ENCODE measurements at places on chromosomes 4 and X. TPM values are rescaled to one million over a fixed set of nuclear protein-coding genes. Genes with fewer than 3 reads are reported as not detected.

SATL1 gene
- total RNA-seq, result 0.17 TPM

- H3K36me3 ChIP-seq, result no peaks in the 10 kb centered on the region
- no peaks in the 10 kb centered on the region for H3K27me3 ChIP-seq
- DNase-seq, result no peak
- H3K4me1 ChIP-seq, result no peaks in the 10 kb centered on the region
- no peak overlapping the region for H3K27ac ChIP-seq
Measured at GRCh38 chrX:20227116-20227515, 39.6 kb downstream of the RPS6KA3 start.

CLIC2 gene
- 2.2 TPM for total RNA-seq

- no peaks in the 10 kb centered on the region for H3K27me3 ChIP-seq
- H3K36me3 ChIP-seq, result no peaks in the 10 kb centered on the region
- DNase-seq, result no peak
- H3K4me3 ChIP-seq, result no peak overlapping the region
- H3K4me1 ChIP-seq, result no peaks in the 10 kb centered on the region
- no peak overlapping the region for H3K27ac ChIP-seq
Measured at GRCh38 chr4:108596344-108596743, 24.0 kb upstream of the RPL34 start.

SLC6A14 gene
- 0.72 TPM for total RNA-seq

GRCh38 chr4:8113611-8114377 lies 44.8 kb downstream of the ABLIM2 start:
- peak overlapping the region; percentile 81 for H3K27ac ChIP-seq
- no peak for DNase-seq
- H3K4me3 ChIP-seq, result no peak overlapping the region
- no peaks in the 10 kb centered on the region for H3K27me3 ChIP-seq

MAGEB5 gene
- total RNA-seq, result not detected

SPANXN4 gene
- total RNA-seq, result not detected

DNA sequence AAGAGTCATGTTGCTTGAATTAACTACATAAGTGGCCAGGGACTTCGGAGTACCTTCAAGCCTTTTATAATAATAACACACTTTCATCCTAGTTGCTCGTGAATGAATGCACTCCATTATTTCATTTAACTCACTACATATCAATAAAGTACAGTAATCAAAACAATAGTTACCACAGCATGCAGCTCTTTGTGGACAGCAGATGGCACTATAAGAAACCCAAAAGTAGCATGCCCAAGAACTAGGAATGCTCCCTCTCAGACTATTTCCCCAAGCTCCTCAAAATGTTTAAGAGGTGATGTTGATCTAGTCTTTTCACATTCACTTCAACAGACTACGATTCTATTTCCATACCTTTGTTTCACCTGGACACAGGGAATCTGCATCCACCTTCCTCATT lies 500.8 kb upstream of the DIAPH2 start:
- no peaks in the 10 kb centered on the region for H3K4me1 ChIP-seq
- H3K27ac ChIP-seq, result no peak overlapping the region
- H3K36me3 ChIP-seq, result no peaks in the 10 kb centered on the region
- peak; percentile 11 for DNase-seq
- H3K4me3 ChIP-seq, result no peak overlapping the region

DNA sequence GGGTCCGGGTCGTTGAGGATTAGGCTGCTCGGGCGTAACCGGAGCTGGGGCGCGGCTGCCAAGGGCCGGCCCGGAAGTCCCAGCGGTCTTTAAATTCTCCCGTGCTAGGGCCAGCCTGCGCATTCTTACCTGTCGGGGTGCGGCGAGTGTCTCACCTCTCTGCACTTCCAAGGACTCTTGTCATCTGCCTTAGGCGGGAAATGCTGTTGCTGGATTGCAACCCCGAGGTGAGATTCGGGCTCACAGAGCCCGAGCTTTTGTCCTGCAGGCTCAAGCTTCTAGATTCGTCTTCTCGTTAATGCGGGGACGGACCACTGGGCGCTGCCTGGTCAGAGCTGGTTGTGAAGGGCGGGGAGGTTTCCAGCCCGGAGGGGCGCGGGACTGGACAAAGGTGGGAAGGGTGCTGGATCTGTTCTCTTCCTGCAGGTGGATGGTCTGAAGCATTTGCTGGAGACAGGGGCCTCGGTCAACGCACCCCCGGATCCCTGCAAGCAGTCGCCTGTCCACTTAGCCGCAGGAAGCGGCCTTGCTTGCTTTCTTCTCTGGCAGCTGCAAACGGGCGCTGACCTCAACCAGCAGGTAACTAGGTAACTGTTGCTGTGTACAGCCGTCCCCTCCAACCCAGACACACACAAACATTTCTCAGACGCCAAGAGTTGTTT lies at the start of gene ANKRD37:
Gene ANKRD37 (plus strand): TSS at position 118 of the 662 bp plus-strand sequence. CDS start 83 bp downstream, at position 201.
- H3K27ac ChIP-seq, result peak within 1 kb of the TSS; percentile 91
- no peaks in the 10 kb centered on the region for H3K27me3 ChIP-seq
- no peaks in the 10 kb centered on the region for H3K36me3 ChIP-seq
- DNase-seq, result peak; percentile 68
- H3K4me3 ChIP-seq, result peak within 1 kb of the TSS; percentile 45

GRCh38 chr4:13921805-13922204 lies 294.3 kb upstream of the BOD1L1 start:
- no peaks in the 10 kb centered on the region for H3K36me3 ChIP-seq
- H3K27ac ChIP-seq, result peak overlapping the region; percentile 10

CD38 gene
- total RNA-seq, result 0.84 TPM

- H3K4me3 ChIP-seq, result no peak overlapping the region
- no peaks in the 10 kb centered on the region for H3K4me1 ChIP-seq
- H3K27ac ChIP-seq, result no peak overlapping the region
- DNase-seq, result no peak
Measured at GRCh38 chr4:125303821-125304220, 10.9 kb upstream of the FAT4 start.

GRCh38 chr4:61468024-61468720 lies 268.0 kb downstream of the ADGRL3 start:
- no peak overlapping the region for H3K4me3 ChIP-seq
- H3K36me3 ChIP-seq, result no peaks in the 10 kb centered on the region
- H3K4me1 ChIP-seq, result peaks cover 1% of the 10 kb centered on the region
- no peaks in the 10 kb centered on the region for H3K27me3 ChIP-seq

SERTM2 gene
- 2.9 TPM for total RNA-seq

- DNase-seq, result no peak
- H3K27me3 ChIP-seq, result no peaks in the 10 kb centered on the region
- no peaks in the 10 kb centered on the region for H3K36me3 ChIP-seq
- H3K4me1 ChIP-seq, result no peaks in the 10 kb centered on the region
- H3K4me3 ChIP-seq, result no peak overlapping the region
Measured at GRCh38 chrX:41750716-41751115, 26.7 kb downstream of the GPR82 start.

ZNF732 gene
- not detected for total RNA-seq

PNMA5 gene
- total RNA-seq, result 0.07 TPM

FGFR3 gene
- total RNA-seq, result 82.0 TPM

PAGE4 gene
- total RNA-seq, result not detected

GRCh38 chr4:138677212-138677611 lies 338.4 kb upstream of the NOCT start:
- no peaks in the 10 kb centered on the region for H3K27me3 ChIP-seq
- DNase-seq, result peak; percentile 22
- no peak overlapping the region for H3K4me3 ChIP-seq
- no peaks in the 10 kb centered on the region for H3K36me3 ChIP-seq
- peaks cover 8% of the 10 kb centered on the region for H3K4me1 ChIP-seq
- H3K27ac ChIP-seq, result peak overlapping the region; percentile 3

GJB1 gene
- total RNA-seq, result 95.4 TPM

DNA sequence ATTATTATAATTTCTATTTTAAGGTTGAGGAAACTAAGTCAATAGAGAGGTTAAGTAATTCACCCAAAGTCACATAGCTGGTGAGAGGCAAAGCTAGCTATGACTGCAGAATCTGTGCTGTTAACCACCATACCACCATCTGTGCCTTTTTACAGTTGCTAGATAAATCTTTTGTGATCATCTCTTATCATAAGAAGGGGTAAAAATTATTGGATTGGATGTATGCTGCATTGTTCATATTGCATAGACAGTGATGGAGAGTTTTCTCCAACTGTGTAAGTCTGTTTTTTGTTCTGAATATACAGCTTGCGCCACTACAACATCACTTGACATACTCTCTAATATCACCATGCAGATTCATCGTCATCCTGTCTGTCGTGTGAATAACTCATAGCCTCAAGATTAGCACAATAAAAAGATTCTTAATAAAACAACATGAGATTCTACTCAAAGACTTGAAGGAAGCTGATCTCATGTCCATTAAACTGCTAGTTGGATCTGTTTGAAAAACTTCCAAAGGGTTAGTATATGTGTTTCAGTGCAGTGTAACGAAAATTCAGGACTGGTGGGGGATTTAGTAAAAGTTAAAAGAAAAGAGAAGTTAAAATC lies 495.9 kb downstream of the SPRY1 start:
- no peak overlapping the region for H3K4me3 ChIP-seq
- DNase-seq, result no peak
- peak overlapping the region; percentile 50 for H3K27ac ChIP-seq
- H3K4me1 ChIP-seq, result peaks cover 12% of the 10 kb centered on the region

AFF2 gene
- 6.5 TPM for total RNA-seq

GRCh38 chrX:123803331-123803983 lies 56.4 kb upstream of the XIAP start:
- no peaks in the 10 kb centered on the region for H3K27me3 ChIP-seq
- no peak overlapping the region for H3K4me3 ChIP-seq
- H3K4me1 ChIP-seq, result peaks cover 2% of the 10 kb centered on the region
- H3K27ac ChIP-seq, result peak overlapping the region; percentile 85
- no peaks in the 10 kb centered on the region for H3K36me3 ChIP-seq

DNA sequence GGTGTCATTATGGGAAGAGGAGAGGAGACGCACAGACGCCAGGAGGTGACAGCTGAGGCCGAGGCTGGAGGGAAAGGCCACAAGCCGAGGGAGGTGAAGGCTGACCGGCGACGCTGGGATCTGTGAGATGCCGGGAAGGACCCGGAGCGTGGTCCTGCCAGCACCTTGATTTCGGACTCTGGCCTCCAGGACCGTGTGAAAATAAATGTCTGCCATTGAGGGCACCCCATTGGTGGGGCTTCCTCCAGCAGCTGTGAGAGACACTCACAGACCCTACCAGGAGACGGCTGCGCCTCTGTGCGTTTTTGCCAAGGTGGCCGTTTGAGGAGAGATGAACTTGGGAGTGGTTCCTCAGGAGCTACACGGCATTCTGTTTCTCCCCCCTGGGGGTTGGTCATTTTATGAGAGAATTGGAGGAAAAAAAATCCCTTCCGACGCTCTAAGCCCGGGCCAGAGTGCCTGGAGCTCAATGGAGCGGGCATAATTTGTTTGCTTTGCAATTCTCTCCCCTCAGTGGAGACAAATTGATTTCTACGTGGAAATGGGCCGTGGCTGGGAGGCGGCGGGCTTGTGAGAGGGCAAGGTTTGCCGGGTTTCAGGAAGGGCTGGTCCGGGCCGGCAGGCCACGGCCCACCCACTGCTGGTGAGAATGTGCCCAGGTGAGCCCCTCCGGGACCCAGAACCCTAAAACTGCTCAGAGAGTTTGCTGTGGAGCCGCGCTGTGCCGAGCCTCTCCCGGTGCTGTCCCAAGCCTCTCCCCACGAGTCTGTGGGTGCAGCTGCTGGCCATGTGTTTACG lies 53.9 kb downstream of the CPZ start:
- no peaks in the 10 kb centered on the region for H3K4me1 ChIP-seq
- H3K4me3 ChIP-seq, result no peak overlapping the region
- no peak overlapping the region for H3K27ac ChIP-seq
- no peaks in the 10 kb centered on the region for H3K36me3 ChIP-seq
- DNase-seq, result no peak

CENPVL2 gene
- total RNA-seq, result 0.32 TPM

DNA sequence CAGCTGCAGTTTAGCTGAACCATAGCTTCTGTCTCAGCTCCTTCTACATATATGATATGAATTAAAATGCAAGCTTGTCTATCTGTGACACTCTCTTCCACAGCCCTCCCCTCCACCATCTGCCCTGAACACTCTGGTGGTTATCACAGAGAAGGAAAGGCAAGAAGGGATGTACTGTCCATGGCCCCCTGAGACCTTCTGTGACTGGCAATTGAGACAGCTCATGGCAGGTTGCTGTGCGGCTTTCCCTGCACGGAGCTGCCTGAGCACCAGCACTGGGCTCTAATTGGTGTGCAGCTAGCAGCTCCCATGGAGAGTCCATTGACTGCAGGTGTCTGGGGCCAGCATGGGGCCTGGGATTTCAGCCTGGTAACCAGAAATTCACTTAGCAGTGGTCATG lies 109.8 kb upstream of the ANXA3 start:
- H3K36me3 ChIP-seq, result no peaks in the 10 kb centered on the region
